ENCODE measurements at places on chromosomes 11 and 22.

DNA sequence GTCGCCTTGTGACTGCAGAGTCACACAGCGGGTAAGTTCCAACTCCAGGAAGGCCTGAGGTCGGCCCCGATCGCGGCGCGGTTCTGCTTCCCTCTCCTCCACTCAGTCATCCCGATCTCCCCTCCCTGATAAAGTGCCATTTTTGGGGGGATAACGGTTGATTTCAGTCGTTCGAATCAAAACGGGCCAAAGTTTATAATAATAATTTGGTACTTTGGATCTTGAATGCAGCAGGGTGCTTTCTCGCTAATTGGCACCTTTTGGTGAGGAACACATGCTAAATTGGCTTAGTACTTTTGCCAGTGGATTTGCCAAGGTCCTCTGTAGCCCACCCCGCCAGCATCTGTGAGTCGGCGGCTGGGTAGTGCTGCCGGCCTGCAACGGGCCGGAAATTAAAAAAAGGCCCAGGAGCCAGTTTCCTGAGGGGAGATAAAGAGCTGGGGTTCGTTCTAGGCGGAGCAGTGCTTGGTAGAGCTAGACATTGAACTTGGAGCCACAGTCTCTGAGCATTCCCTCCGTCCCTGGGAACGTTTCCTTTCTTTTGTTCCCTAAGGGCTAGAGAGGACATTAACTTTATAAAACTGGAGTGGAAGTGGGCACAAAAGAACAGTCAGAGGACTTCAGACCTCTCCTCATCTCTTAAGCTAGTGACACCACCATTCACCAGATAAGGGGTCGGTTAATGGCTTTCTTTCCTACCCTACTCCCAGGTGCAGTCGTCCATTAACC, 997 bp downstream of the UBE2L3 start:
- peak; percentile 45 for DNase-seq

- DNase-seq = no peak
Measured at GRCh38 chr11:110968348-110969062, 256.3 kb upstream of the ARHGAP20 start.

GRCh38 chr11:7552666-7553065, 38.9 kb downstream of the PPFIBP2 start:
- no peak for DNase-seq

DNA sequence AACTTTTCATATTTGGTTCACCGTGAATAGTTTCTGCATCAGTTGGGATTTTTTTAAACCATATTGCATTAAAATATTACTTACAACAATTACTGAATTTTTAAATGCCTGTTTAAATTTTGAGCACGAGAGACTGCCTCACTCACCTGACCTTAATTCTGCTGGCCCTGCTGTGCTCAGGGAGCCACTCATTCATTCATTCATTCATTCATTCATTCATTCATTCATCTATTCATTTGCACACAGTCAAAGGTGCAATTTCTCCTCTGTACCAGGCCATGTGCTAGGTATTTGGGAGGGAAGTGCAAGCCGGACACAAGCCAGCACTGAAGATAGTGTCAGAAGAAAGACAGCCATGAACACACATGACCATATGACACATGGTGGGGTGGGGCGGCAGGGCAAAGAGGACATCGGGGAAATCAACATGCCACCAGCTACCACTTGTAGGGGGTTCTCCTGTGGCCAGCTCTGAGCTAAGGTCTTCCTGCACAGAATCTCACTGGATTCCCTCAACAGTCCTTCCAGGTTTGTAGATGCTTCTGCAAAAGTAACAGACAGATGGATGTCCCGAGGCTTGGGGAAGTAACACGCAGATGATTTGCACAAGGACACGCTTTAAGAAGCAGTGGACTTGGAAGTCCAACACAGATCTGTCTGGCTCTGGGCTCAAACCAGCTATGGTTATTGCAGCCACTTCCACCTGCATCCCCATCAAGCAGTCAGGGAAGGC, 568 bp upstream of the CSF2RB start:
- no peak for DNase-seq

- DNase-seq = no peak
Measured at GRCh38 chr11:104259121-104259610, 95.2 kb upstream of the PDGFD start.

DNA sequence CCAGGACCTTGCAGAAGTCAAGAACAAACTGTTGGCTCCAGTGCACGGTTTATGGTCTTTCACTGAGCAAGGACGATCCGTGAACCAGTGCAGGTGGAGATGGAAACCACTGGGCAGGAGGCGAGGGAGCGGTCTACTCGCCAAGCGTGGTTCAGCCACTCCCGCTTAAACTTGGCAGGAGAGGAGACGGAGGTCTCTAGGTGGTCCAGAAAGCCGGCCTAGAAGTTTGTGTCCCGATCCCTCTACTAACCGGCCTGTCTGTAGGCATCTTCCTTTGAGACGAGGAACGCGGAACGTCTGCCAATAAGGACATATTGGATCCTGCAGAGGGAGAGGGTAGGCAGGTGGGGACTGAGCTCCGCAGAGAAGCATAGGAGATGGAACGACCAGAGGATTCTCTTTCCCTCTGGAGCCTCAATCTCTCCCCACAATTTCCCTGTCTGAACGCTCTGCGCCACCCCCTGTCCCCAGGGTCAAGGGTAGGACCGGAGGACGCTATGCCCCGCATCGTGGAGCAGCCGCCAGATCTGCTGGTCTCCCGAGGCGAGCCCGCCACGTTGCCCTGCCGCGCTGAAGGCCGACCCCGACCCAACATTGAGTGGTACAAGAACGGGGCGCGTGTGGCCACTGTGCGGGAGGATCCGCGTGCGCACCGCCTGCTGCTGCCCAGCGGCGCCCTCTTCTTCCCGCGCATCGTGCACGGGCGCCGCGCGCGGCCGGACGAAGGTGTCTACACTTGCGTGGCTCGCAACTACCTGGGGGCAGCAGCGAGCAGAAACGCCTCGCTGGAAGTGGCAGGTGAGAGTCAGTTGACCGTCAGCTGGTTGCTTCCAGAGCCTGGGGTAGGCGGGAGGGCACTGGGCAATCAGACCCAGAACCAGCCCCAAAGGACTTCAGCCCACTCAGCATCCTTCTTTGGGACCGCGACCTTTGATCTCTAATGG, 3.4 kb downstream of the ROBO3 start:
- DNase-seq = no peak

- no peak for DNase-seq
Measured at GRCh38 chr11:124812876-124813275, 12.7 kb upstream of the MSANTD2 start.

- peak; percentile 79 for DNase-seq
Measured at GRCh38 chr22:38317122-38317994, at the start of gene CSNK1E. Gene CSNK1E, minus strand, starts transcription at chr22:38317433. Its CDS starts 3,276 bp downstream, at chr22:38314157.

DNA sequence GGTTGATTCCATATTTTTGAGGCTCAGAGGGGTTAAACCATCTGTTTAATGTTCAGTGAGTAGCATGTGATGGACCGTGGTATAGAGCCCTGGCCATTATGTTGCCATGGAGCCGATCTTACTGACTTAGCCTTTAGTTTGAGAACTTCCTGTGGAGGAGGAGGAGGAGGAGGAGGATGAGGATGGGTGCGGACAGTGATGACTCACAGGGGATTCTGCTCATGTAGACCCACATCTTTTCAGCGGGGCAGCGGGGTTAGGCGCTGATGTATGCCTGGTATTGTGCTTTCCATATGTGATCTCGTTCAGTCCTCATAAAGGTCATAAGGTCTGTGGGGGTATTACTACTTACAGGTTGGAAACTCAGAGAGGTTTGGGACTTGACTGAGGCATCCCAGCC, 13.9 kb downstream of the STX3 start:
- DNase-seq = no peak

DNA sequence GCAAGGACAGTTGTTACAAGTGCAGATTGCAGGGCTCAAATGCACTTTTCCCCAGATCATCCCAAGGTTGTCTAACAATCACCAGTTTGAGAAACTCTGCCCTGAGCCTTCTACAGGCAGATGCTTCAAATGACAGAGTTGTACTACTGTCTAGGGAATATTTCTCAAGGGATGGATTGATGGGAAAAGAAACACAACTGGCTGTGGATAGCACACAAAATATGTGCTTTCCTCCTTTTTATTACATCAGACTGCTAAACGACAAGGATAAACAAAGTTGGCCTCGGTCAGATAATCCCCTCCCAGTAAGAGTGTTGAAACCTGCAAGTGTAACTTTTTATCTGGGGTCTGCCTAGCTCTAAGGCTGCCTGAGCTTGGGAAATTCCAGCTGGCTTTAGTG, 46.6 kb upstream of the SORL1-AS1 start:
- DNase-seq = no peak

DNA sequence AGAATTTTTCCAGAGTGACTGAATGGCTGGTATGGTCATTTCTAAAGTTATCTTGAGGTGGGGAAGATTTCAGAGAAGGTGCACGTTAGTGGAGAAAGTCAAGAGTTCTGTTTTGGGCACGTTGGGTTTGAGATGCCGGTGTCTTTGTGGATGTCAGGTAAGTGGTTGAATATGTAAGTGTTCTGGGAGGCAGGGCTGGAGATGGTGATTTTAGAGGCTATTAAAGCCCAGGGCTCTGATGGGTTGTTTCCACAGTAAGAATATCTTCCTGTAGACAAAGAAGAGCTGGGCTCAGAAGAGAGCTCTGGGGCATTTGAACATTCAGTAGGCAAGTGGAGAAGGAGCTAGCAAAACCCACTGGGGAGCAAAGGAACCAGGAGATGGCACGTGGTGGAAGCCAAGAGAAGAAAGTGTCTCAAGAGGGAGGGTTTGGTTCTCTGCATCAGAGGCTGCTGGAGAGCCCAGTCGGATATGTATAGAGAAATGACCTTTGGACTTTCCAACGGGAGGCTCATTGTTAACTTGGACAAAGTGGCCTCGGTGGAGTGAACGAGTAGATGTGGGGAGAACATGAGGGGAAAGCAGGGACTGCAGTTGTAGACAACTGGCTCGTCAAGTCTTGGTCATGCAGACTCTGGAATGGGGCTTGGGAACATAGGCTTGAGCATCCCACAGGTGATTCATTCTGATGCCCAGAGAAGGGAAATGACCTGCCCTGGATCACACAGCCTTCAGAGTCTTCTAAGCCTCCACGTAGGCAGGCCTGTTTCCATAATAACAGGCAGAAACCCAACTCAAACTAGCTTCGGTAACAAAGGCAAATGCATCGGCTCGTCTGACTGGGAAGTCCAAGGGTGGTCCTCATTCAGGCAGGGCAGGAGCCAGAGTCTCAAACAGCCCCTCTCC, 98.4 kb upstream of the PARVA start:
- peak; percentile 14 for DNase-seq

- DNase-seq = no peak
Measured at GRCh38 chr22:47571616-47572015, 809.2 kb downstream of the TBC1D22A start.

- peak; percentile 23 for DNase-seq
Measured at GRCh38 chr11:22192642-22193347, at the start of gene ANO5. Gene ANO5, plus strand, starts transcription at chr11:22193085. Its CDS starts 408 bp downstream, at chr11:22193493.

DNA sequence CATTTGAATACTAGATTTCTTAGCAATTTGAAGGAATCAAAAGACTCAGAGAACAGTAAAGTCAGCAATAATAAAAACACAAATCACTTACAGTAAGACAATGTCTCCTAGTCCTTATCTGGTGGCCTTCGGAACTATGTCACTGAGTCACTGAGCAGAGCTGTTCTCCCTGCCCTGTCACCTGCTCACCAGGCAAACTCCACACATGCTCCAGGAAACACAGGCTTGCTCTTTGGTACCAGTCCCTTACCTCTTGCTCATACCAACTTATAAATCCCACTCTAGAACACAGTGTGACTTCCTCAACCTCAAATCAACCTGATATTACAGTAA, 81.1 kb upstream of the CHRM4 start:
- no peak for DNase-seq

DNA sequence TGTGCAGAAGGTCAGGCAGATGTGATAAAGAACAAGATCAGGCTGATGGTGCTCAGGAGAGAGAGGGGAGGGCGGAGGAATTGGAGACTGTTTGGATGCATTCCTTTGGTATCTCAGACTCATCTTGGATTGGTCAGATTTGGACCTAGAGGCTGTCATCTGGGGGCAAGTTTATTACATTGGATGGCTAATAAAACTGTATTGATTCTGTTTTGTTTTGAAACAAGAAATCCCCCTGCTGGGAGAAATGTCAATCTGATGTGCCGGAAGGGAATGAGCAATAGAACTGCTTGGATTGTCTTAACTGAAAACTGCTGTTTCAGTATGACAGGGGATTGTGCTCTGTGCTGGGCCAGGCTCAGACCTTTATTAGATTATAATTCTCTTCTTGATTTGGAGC, 25.5 kb upstream of the CCDC90B start:
- DNase-seq = no peak

GRCh38 chr11:31995525-31996094, 95.3 kb upstream of the RCN1 start:
- DNase-seq = no peak

DNA sequence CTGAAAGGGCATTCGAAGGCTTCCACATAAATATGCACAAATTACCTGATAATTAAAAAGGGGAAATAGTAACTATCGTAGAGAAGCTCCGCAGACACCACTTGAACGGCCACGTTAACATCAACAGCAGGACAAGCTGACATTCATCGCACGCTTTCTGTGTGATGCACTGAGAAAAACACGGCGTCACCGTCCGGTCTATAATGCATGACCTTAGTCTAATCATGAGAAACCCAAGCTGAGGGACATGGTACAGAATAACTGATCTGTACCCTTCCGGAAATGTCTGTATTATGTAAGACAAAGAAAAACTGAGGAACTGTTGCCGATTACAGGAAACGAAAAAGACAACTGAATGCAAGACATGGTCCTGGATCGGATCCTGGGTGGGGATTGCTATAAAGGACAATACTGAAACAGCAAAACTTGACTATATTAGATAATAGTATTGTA, 678 bp upstream of the RANGAP1 start:
- DNase-seq = peak; percentile 66

GRCh38 chr11:46369458-46370152, 11.9 kb upstream of the MDK start:
- DNase-seq = peak; percentile 80

- DNase-seq = no peak
Measured at GRCh38 chr11:115197433-115197832, 306.8 kb downstream of the CADM1 start.

DNA sequence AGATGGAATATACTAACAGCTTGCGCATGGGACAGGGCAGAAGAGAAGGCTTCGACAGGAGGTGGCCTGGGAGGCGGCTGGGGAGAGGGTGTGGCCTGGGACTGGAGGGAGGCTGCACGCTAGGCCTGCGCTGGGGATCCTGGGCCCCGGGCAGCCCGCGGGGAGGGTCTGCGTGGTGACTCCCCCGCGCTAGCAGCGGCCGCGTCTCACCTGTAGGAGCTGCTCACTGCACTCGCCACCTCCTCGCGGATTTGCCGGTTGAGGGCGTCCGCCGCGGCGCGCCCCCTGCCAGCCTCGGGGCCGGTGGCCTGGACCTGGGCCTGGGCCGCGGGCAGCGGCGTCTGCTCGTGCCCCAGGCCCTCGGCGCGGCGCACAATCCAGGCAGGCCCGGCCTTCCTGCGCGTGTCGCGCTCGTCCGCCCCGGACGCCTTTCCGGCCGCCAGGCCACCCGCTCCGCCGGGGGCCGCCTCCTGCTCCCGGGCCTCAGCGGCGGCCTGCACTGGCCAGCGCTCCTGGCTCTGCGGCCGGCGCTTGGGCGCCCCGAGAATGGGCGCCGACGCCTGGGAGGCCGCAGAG, 1.5 kb downstream of the MAP6 start:
- peak; percentile 31 for DNase-seq

All from stimulated activated CD8-positive, alpha-beta memory T cell treated with anti-CD3 and anti-CD28 coated beads, Interleukin-4, amount 100 ng/mL, for 48 hours (primary cell).